ENCODE measurements at places on chromosomes 13 and 19. TPM values are rescaled to one million over a fixed set of nuclear protein-coding genes. Genes with fewer than 3 reads are reported as not detected.

Gene MADCAM1
- 0.09 TPM for total RNA-seq

- DNase-seq = peak; percentile 55
Observed at GRCh38 chr19:46579361-46579879, 21.7 kb upstream of the CALM3 start.

DNA sequence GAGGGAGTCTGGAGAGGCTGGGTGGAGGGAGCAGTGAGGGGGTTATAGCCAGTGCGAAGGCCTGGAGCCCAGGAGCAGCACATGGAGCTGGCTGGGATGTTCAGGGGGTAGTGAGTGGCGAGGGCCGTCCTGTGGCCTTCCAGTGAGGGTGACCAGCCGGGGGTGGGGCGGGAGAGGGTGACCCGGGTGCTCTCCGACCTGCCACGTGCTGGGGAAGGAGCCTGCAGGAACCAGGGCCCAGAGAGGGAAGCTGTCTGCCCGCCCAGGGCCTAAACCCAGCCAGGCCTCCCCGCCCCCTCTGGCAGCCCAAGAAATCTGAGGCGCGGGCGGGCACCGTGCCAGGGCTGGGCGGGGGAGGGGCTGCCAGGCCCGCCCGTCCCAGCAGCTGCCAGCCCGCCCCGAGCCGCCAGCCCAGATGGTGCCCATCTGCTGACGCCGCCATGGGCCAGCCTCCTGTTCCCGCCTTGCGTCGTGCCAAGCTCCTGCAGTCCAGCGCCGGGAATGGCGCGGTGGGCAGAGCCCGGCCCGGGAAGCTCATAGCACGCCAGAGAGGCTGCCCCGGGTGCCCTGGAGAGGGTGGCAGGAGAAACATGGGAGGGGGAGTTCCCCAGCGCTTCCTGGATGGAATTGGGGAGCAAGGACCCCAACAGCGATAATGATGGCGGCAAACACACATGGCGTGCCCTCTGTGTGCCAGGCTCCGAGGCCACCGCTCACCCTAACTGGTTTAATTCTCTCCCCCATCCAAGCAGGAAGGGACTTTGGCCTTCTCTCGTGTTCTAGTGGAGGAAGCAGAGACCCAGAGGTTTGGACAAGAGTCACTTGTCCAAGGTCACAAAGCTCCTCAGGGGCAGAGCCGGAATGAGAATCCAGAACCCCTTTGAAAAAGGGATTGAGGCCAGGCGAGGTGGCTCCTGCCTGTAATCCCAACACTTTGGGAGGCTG is 21.5 kb downstream of the NFIC start:
- DNase-seq = no peak

DNA sequence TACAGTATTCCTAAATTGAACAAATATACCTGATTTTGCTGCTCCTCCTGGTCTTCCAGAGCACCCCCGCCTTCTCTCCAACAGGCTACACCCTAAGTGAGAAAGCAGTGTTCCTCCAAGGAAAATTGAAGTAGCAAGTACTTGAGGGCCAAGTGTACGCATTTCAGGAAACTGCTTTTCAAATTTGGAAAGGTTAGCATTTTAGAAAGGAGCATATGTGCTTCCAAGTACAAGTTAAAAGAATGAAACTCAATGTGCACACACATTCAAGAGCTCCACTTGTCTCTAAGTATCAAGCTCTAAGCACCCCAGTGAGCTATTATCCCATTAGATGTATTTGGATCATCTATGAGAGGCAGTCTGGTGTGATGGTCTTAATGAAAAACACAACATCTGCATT is 25.8 kb downstream of the LHFPL6 start:
- no peak for DNase-seq

Gene ZNF823
- total RNA-seq = 9.2 TPM

Gene SBK2
- 6.2 TPM for total RNA-seq
